ENCODE measurements at places on chromosomes 1 and 21.

GRCh38 chr1:233480198-233480597 is 133.7 kb upstream of the KCNK1 start:
- no peak for DNase-seq

GRCh38 chr1:232797856-232798510 is 7.2 kb upstream of the MAP10 start:
- no peak for DNase-seq

- no peak for DNase-seq
Measured at GRCh38 chr1:21624571-21625389, 44.4 kb downstream of the RAP1GAP start.

GRCh38 chr1:205229399-205229871 is 1.7 kb downstream of the TMCC2 start:
- peak; percentile 77 for DNase-seq

DNA sequence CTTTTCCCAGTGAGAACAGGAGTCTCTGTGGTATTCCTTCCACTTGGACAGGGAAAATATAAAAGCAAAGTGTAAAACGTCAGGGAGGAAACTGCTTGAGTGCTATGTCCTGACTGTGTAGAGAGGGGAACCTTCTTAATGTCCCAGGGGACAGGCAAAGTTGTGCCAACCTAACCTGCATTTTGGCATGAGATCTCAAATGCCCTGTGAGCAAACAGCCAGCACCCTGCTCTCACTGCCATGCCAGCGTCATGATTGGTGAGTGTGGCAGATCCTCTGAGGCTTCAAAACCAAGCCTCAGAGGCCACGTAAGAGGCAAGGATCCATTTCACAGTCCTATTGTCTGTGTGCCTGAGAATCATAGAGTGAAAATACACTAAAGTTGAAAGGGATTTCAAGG is 49.7 kb upstream of the RAP1A start:
- no peak for DNase-seq

GRCh38 chr1:78291418-78291817 is 199.4 kb upstream of the PTGFR start:
- DNase-seq, result no peak

DNA sequence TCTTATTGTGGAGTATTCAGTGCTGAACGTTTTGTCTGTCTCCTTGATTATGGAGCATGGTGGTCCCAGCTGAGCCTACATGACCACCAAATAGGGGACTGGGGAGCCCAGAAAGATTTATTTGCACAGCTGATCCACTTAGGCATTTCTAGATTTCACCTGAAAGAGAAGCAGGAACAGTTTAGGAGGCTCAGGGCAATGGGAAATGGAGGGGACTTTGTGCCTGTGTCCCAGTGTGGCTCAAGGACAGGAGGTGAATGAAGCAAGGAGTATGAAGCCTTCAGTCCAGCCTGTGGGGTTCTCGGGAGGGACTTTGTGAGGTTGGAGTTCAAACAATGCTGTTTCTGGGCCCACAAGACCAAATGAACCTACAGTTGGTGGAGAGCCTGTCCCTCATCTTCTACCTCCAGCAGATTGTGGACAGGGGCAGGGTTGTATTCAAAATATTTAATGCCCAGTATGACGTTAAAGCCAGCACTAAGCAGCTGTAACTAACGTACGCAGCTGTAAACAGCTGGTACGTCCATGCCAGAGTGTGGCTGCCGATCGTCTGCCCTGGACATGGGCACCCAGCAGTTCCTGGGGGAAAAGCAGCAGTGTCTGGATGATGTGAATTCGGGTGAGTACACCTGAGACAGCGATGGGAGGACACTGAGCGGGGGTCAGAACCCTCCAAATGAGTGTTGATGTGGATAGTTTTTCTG is 164.9 kb upstream of the RAB4A start:
- DNase-seq, result no peak

- no peak for DNase-seq
Measured at GRCh38 chr1:47823040-47823808, 174.0 kb downstream of the TRABD2B start.

- DNase-seq, result no peak
Measured at GRCh38 chr21:45219517-45219916, 68.2 kb downstream of the POFUT2 start.

- no peak for DNase-seq
Measured at GRCh38 chr1:165879946-165880345, 52.5 kb downstream of the UCK2 start.

GRCh38 chr1:156394835-156395461 is 25.9 kb downstream of the RHBG start:
- no peak for DNase-seq

- DNase-seq, result no peak
Measured at GRCh38 chr1:237429252-237429651, 387.3 kb downstream of the RYR2 start.

DNA sequence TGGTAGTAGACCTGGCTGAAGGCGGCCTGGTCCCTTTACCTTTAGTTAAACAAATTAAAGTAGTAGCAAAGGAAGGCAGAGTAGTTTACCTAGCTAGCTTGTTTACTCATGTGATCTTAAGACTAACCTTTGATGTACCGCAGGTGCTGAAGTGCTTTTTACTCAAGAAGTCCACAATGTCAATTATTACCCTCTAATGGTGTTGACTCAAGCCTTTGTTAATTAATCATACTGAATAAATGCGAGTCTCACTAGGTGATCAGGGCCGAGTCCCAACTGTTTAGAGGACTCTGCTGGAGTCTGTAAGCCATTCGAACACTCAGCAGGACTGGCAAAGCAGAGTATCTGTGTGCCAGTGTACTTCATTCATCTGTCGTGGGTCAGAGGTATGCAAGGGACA is 381.1 kb upstream of the NCAM2 start:
- no peak for DNase-seq

- no peak for DNase-seq
Measured at GRCh38 chr1:201319631-201320030, 36.3 kb downstream of the PKP1 start.

DNA sequence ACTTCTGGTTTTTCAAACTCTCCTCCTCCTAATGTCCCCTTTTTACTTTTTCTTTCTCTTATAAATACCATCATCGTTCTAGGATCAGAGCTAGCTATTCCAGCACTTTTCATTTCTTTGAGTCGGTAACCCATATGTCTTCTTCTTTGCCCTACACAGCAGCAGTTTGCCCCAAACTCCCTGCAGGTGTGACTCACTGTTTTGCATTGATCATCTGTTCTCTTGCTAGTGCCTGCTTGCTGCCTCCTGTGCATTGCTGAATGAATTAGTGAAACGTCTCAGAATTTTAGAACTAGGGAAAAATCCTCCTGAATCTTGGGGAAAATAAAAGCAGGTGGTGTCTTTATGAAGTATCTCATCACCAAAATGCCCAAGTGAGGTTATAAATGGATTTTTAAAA is 21.7 kb downstream of the KCNK2 start:
- DNase-seq, result no peak

DNA sequence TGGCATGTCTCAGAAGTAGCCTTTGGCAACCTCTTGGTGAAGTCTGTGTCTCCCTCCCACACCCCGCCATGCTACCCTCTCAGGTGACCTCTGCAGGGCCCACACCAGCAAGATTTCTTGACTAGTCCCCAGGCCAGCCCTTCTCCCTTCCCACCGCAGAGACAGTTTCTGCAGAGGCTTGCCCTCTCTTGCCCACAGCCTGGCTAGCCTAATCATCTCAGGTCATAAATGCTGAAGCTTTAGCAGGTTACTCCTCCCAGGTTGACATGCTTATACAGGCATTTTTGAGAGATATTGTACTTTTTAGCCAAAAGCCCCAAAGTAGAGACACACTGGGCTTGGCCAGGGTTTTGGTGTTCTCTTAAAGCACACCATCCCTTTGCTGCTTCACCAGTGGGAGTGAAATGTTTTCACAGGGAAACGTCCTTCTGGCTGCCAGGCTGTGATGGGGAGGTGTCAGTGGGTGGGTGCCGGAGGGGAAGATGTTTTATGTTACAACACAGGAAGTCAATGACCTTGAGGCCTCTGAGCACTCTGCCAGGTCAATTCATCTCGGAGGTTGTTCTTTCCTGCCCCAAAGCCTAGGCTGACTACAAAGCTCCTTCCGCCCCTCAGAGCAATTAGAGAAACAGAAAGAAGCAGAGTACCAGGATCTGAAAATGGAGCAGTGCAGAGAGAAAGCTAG is 58.5 kb downstream of the STYXL2 start:
- DNase-seq, result no peak

GRCh38 chr1:79499541-79499940 is 493.0 kb upstream of the ADGRL4 start:
- no peak for DNase-seq

DNA sequence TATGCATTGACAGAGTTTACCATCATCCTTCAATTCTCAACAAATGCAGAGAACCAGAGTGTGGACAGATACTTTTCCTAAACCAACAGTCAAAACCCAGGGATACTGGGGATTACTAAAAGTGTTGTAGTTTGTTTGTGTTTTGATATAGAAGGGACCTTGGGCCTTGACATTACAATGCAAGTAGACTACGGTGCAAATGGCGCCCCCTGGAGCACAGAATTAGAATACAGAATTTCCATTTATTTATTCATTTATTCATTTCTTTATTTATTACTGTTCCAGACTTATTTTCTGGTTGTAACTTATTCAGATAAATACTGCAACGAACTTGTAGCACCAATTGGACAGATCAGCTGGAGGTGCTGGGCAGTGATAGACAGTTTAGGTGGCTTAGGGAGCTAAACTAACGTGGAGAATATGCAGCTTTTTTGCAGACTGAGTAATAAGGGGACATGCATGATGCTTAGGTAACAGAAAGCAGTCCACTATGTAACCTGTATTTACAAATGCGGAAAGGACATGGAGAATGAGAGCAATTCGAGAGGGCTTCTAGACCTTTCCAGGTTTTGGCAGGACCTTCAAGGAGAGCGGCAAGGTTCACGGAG is 42.6 kb downstream of the KIRREL1 start:
- DNase-seq, result no peak

DNA sequence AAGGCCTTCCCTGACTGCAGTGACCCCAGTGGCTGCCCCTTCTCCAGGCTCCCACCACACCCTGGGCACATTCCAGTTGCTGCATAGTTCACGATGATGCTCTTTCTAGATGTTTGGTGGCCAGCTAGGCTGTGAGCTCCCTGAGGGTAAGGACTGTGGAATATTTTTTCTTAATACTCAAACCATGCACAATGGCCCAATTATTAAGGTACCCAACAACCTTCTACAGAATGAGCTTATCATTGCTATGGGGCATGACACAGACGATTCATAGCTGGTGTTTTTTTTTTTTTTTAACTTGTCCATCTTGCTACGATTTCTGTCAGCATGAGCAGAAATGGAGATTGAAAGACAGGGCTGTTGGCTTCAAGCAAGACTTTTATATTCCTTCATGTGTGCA is 68.9 kb upstream of the CLDN14 start:
- DNase-seq, result no peak

- DNase-seq, result no peak
Measured at GRCh38 chr1:204280099-204280961, 66.5 kb upstream of the GOLT1A start.

DNA sequence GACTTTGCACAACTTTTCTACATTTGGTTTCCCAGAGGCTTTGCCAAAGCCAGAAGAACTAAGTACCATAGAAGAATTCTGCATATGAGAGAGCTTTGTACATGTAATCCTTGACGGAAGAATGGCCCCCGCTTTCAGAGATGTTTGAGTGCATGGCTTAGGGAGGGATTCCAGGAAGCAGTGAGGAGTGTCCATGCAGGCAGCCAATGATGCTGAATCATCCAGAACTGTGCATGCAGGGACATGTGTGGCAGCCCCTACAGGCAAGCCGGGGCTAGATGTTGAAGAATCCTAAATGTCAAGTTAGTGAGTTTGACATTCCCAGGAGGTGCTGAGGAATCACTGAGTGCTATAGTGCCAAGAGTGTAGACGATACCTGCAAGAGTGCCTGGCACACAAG is 9.9 kb upstream of the HAO2 start:
- DNase-seq, result no peak

DNA sequence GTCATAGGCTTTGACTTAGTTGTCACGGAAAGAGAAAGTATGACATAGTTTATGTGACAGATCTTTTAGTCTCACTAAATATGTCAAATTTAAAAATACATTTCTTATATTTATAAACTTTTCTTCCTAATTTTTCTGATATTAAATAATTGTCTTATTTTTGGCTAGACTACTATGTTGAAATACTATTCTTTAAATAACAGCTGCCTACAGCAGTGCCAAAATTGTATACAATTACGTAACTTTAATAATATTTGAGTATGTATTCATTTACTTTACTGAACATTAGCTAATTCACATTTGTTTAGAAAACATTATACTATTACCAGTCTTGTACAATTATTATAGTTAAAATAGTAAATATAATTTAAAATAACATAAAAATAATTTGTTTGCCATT is 137.4 kb downstream of the ADGRL4 start:
- DNase-seq, result no peak

DNA sequence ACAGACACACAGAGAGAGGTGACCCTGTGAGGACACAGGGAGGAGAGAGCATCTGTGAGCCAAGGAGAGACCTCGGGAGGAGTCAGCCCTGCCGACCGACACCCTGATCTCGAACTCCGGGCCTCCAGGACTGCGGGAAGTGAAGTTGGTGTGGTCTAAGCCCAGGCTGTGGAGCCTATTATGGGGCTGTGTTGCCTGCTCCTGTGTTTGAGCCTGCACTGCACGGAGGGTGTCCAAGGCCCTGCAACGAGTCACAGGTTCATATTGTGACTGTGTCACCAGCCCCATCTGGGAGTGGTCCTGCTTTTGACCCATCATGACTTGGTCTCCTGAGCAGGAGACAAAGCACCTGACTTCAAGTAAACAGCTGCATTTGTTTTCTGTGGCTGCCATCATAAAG is 186.0 kb upstream of the AJAP1 start:
- DNase-seq, result no peak

DNA sequence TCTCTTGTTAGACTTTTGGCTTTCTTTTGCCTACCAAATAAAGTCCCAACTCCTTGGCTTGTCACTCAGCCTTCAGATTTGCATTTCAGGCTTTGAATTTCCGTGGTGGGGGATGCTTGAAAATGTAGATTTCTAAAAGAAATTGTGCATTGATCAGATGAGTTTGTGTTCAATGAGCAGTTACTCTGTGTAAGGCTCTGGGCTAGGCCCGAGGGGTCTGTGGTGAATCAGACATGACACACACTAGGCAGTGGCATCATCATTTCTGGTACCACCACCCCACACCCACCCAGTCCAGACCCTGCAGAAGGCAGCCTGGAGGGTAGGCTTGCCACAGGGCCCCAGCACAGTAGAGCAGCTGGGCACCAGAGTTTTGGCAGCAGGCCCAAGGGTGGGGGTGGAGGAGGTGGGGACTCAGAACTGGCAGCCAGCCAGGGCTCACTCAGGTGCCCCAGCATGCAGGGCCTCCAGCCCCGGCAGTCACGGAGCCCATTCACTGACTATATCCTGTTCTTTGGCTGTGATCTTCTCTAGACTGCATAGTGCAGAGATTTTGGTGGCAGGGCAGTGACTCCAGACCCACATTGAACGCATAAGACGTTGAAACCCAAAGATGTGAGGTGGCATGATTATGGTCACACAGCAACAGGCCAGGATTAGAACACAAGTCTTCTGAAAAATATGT is 97.2 kb upstream of the ARTN start:
- peak; percentile 33 for DNase-seq

GRCh38 chr1:55820501-55820900 is 605.3 kb upstream of the USP24 start:
- no peak for DNase-seq

Data from activated CD4-positive, alpha-beta memory T cell treated with anti-CD3 and anti-CD28 coated beads, Interleukin-2, amount 10 ng/mL, durations not matched to agents 7 days and 5 days (primary cell).